HL-60 (cell line): ENCODE measurements at places on chromosomes 7 and 10.
A peak's percentile ranks its signal among the peaks of the same experiment; 100 is the strongest.

DNA sequence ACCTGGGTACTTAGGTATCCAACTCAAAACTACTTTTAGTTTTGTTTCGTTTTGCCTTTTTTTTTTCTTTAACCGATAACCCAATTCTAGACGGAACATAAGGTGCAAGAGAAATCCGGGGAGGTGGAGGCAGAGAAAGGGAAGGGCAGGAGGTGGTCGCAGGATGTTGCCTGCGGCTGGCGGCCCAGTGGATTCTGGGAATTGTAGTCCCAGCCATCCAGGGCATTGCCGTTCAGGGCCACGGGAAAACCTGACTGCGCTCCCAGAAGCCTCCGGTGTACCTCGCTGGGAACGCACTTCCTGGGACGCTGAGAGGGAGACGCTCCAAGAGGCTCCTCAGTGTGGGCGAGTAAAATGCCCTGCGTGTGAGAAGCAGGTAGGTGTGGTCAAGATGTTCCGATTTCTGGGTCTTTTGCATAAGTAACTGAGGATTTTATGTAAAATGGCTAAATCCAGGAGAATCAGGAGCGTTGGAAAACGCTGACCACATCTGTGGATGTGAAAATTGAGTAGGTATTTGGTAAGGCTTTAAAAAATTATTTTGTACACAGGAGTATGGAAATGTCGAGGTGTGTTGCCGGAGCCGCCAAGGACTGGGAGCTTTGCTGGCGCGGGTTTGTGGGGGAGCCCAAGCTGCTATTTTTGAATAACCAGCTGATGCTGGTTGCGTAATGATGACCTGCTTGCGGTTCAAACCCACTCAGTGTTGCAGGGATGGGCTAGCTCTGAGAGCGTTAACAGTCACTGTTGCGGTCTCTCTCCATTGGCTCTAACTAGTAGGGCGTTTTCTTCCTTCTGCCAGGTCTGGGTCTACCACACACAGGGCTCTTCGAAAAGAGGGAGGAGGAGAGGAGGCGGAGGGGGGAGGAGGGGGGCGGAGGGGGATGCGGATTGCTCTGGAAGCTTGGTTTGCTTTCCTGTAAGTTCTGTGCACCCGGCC is at the start of gene CLDN12:
Gene CLDN12 (plus strand): TSS at position 288 of the 940 bp plus-strand sequence. CDS start 9,216 bp downstream, outside the sequence.
- peak; percentile 96 for DNase-seq

GRCh38 chr10:88070080-88070880 is 206.9 kb downstream of the PTEN start:
- no peak for DNase-seq

DNA sequence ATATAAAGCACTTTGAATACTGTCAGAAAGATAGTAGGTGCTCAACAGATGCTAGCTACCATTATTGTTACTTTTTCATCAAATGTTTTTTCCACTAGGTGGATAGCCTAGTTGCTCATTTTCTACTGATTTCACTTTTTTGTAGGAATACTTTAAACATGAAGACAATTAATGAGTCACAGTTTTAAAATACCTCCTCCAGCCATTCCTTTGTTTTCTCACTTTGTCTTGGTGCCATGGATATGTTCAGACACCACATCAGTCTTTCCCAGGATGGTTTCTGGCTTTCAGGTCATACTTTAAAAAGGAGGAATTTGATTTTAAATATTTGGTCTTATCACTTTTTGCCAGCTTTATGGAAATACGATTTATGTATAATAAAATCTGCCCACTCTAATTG is 147.1 kb upstream of the MGMT start:
- no peak for DNase-seq

DNA sequence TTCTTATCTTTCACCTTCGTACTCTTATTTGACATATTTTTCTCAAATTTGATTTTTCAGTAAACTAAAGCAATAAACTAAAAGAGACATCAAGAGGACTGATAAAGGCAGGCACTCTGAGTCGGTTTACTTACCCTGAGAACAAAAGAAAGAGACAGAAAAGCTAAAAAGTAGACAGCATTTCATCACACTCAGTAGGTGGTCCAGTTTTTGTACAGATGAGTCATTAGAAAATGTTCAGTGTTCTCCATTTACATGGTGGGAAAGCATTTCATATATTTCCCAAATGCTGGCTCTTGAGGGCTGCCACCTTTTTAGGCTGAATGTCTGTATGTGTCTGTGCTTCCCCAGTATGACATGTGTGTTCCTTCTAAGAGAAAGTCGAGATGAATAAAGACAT is 52.7 kb downstream of the NHLRC2 start:
- DNase-seq: no peak

DNA sequence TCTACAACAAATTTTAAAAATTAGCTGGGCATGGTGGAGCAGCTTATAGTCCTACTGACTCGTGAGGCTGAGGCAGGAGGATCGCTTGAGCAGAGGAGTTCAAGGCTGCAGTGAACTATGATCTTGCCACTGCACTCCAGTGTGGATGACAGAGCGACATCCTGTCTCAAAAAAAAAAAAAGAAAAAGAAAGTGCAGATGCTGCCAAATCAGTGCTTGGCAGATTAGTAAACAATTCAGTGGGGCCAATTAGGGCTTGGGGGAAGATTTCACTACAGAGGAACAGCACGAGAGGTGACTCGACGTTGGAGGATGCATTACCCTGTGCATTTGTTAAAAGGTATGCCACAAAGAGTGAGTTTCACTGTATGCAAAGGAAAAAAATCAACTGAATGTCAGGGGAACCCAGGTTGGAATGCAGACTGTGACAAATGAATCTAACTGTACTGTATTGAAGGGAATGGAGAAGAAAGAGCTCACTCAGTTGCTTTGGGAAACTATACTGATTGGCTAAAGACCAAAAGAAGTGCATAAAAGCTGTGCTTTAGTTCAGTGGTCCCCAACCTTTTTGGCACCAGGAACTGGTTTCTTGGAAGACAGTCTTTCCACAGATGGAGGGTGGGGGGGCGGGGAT is 31.6 kb downstream of the GARIN1A start:
- no peak for DNase-seq

DNA sequence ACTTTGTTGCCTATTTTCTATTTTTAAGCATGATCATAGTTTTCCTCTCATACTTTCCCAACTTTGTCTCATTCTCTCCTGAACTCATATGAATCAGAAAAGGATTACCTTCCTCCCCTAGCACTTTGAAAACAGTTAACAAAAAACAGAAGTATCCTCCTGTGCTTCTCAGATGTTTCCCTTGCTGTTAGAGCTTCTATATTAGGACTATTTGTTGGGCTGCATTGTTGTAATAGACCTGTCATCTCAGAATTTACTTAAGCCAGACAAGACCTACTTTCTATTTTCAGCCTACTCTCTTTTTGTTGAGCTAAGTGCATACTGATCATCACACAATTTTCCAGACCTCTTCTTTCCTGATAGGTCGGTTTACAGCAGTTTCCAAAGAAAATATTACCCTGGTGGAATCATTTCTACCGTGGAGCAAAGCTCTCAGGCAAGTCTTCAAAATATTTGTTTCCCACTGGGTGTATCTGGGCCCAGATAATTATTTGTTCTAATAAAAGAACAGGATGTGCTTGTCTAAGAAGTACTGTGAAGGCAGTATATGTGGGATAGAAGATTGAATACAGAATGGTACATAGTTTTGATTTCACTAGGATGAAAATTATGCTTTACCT is 411.9 kb upstream of the KLF6 start:
- no peak for DNase-seq

GRCh38 chr10:97532935-97533671 is 34.4 kb downstream of the UBTD1 start:
- no peak for DNase-seq

- no peak for DNase-seq
These were observed 408.4 kb downstream of the SH2D4B start for GRCh38 chr10:80946073-80946472.

DNA sequence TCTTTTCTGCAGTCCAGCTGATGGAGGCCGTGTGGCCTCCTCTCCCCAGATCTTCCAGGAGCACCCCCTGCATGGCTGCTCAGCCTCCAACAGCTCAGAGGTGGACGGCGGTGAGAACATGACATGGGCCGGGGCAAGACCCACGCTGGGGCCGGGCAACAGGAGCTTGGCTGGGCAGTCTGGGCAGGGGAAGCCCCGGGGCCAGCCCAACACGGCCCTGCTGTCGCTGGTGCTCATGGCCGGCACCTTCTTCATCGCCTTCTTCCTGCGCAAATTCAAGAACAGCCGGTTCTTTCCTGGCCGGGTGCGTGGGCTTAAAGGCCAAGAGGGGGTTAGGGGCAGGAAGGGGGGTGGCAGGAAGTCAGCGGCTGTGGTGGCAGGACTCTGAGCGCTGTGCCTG is 6.6 kb downstream of the FASTK start:
- no peak for DNase-seq

DNA sequence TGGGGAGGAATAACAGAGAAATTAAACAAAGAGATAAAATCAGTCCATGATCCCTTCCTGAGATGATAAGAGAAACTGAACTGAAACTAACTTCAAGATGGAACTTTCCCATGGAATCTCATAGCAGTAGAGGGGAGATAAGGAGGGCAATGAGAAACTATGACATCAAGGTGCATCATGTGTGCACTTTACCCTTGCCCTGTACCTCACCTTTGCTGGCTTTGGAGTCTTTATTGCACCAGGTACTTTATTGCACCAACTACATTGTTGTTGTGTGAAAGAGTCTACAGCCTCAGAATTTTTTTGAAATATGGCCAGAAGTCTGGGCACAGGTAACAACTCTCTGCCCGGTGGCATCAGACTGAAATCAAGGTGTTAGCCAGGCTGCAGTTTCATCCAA is 11.2 kb upstream of the SMC3 start:
- DNase-seq: no peak

DNA sequence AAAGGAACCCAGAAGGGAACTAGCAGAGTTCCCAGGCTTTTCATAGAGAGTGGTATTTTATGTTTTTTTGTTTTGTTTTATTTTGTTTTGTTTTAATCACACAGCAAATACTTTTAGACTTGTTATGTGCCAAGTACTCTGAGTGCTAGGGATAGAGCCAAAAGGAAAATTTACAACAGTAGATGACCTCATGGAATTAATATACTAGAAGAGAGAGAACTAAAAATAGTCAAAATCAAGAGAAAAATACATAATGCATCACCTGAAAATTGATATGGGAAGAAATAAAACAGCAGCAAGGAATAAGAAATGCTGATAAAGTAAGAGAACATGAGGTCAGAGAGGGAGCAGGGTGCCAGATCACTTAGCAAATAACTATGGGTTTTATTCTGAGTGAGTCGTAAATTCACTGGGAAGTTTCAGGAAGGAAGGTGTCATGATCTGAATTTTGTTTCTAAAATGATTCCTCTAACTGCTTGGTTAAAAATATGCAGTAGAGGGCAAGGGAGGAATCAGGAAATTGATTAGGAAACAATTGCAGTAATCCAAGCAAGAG is 351.0 kb downstream of the ANKRD7 start:
- DNase-seq: no peak

DNA sequence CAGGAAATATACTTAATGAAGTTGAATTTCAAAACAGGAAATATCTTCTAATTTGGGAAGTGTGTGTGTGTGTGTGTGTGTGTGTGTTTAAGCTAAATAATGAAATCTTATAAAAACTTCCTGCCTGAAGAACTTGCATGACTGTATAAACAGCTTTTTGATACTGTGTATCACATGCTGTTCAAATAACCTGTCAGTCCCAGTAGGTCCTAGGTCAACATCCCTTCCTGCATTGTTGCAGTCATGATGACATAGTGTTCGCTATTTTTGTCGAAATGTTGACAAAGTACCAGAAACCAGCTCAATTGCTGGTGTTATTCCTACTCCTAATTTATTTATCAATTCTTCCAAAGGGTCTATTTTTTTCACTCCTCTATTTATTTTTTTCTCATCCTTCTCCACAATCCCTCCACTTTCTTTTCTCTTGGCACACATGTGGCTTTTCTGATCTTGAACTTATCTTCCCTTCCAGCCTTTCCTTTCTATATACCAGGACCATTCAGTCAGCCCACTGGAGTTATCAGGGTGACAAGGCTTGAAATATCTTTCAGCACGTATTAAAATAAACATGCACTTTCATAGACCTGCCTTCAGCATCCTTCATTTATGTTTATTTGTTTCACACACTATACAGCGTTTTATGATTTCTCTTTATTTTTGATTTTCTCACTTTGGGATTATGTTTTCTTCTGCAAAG is 115.8 kb downstream of the PLXDC2 start:
- DNase-seq: no peak

DNA sequence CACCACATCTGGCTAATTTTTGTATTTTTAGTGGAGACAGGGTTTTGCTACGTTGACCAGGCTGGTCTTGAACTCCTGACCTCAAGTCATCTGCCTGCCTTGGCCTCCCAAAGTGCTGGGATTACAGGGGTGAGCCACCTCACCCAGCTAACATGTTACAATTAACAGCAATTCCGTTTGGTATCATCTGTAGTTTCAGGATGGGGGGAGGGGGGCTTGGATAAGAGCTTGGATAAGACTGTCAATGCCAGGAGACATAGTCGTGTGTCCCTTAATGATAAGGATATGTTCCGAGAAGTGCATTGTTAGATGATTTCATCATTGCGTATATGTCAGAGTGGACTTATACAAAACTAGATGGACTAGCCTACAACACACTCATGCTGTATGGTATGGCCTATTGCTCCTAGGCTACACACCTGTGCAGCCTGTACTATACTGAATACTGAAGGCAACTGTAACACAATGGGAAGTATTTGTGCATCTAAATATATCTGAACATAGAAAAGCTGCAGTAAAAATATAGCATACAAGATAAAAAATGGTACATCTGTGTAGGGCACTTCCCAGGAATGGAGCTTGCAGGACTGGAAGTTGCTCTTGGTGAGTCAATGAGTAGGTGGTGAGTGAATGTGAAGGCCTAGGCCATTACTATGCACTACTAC is 103.9 kb upstream of the TNS3 start:
- no peak for DNase-seq

GRCh38 chr10:61332581-61332980 is 120.6 kb downstream of the TMEM26 start:
- no peak for DNase-seq

- no peak for DNase-seq
These were observed 163.0 kb downstream of the MYOF start for GRCh38 chr10:93319096-93319495.

GRCh38 chr7:18610331-18610948 is 114.9 kb downstream of the HDAC9 start:
- DNase-seq: no peak

GRCh38 chr10:122521011-122521410 is 39.5 kb upstream of the DMBT1 start:
- DNase-seq: no peak

DNA sequence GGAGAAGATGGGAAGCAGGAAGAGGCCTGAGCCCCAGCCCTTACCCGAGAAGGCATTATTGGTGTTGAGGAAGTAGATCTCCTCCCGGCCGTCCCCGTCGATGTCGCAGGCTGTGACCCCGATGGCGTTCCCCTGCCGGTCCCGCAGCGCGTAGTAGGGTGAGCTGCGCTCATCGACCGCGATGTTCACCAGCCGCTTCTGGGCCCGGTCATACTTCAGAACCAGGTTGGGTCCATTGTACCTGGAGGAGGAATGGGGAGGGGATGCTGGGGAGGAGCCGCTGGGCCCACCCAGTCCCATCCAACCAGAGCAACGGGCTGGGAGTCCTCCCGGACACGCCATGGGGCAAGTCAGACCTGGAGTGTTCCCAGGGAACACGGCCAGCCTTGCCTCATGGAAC is 86.5 kb downstream of the GOLGA7B start:
- no peak for DNase-seq
